ENCODE measurements at places on chromosomes 1 and 21. TPM values are rescaled to one million over a fixed set of nuclear protein-coding genes. Genes with fewer than 3 reads are reported as not detected.

SHE gene
- total RNA-seq = 4.9 TPM

ATP1A4 gene
- total RNA-seq = not detected

LMX1A gene
- total RNA-seq = not detected

DHRS3 gene
- 54.2 TPM for total RNA-seq

DNAJC6 gene
- total RNA-seq = 0.45 TPM

CCDC181 gene
- not detected for total RNA-seq

Measured in stomach (tissue), 19 donors.